CD8-positive, alpha-beta memory T cell (primary cell): ENCODE measurements at places on chromosomes 4 and X. TPM values are rescaled to one million over a fixed set of nuclear protein-coding genes. Genes with fewer than 3 reads are reported as not detected.

Gene GYPE
- polyA plus RNA-seq: 3.6 TPM

GRCh38 chr4:47468706-47469365 is 5.3 kb upstream of the COMMD8 start:
- no peak overlapping the region for H3K4me3 ChIP-seq
- H3K36me3 ChIP-seq: no peaks in the 10 kb centered on the region
- no peak overlapping the region for H3K27ac ChIP-seq
- no peaks in the 10 kb centered on the region for H3K27me3 ChIP-seq

DNA sequence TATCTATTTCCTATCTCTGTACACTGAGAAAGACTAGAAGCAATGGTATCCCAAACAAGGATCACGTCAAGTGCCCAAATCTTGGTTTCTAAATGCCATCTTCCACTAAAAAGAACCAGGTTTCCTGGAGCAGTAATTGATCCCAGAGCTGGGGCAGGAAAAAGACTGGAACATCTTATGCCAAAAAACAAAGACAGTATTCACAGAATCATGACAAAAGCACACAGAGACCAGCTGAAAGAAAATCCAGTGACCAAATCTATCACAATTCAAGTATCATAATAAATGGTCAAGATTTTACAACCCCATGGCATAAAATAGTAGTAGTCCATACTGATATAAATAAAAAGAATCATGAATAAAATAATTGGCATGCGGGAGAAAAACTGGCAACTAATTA is 44.9 kb downstream of the CENPC start:
- H3K27ac ChIP-seq: no peak overlapping the region
- no peak for DNase-seq
- H3K4me3 ChIP-seq: no peak overlapping the region
- H3K4me1 ChIP-seq: no peaks in the 10 kb centered on the region
- peaks cover 9% of the 10 kb centered on the region for H3K36me3 ChIP-seq
- no peaks in the 10 kb centered on the region for H3K27me3 ChIP-seq

DNA sequence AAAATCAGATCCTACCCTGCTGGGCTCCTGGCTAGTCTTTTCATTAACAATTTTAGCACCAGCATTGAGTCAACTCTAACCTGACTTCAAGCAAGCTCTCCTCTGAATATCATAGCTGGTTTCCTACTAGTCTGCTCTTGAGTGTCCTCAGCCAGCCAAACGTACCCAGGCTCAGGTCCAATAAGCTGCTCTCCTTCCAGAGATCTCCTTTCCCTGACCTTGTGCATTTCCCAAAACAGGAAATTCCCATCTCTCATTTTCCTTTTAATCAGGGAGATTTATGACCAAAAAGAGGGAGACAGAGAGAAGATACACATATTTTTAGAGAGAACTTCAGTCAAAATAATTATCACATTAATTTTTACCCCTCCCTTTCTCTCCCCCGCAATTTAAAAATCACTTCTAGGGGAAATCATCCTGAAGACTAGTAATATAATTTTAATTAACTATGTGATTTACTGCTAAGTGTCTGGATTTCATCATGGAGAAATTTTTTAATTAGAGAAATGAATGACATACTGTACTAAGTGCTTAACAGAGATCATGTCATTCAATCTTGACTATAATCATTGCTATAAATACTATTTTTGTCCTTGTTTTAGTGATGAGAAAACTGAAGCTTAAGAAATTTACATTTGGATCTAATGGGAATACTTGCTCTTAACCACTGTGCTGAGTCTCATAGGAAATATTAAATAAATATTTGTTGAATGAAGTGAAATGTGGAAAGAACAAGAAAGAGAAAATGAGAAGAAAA is 421.7 kb upstream of the INTU start:
- no peak for DNase-seq
- no peaks in the 10 kb centered on the region for H3K27me3 ChIP-seq
- H3K4me3 ChIP-seq: no peak overlapping the region
- no peak overlapping the region for H3K27ac ChIP-seq

DNA sequence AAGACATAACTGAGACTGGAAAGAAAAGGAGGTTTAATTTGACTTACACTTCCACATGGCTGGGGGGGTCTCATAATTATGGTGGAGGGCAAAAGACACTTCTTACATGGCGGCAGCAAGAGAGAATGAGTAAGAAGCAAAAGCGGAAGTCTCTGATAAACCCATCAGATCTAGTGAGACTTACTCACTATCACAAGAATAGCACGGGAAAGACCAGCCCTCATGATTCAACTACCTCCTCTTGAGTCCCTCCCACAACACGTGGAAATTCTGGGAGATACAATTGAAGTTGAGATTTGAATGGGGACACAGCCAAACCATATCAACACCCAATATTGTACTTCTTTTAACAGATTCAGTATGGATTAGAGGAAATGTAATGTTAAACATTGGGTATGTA is 646.6 kb downstream of the ANKRD50 start:
- DNase-seq: no peak
- no peaks in the 10 kb centered on the region for H3K27me3 ChIP-seq
- no peak overlapping the region for H3K4me3 ChIP-seq
- H3K27ac ChIP-seq: no peak overlapping the region
- no peaks in the 10 kb centered on the region for H3K4me1 ChIP-seq

DNA sequence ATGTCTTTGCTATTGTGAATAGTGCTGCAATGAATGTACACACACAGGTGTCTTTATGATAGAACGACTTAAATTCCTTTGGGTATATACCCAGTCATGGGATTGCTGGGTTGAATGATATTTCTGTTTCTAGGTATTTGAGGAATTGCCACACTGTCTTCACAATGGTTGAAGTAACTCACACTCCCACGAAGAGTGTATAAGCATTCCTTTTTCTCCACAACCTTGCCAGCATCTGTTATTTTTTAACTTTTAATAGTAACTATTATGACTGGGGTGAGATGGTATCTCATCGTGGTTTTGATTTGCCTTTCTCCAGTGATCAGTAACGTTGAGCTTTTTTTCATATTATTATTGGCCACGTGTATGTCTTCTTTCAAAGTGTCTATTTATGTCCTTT is 17.6 kb upstream of the DCUN1D4 start:
- H3K27ac ChIP-seq: no peak overlapping the region
- DNase-seq: no peak
- H3K36me3 ChIP-seq: no peaks in the 10 kb centered on the region
- H3K27me3 ChIP-seq: no peaks in the 10 kb centered on the region

- H3K27me3 ChIP-seq: no peaks in the 10 kb centered on the region
- DNase-seq: no peak
- H3K27ac ChIP-seq: no peak overlapping the region
- H3K36me3 ChIP-seq: no peaks in the 10 kb centered on the region
Observed at GRCh38 chr4:53895137-53895536, 169.3 kb downstream of the CHIC2 start.

Gene FAM184B
- not detected for polyA plus RNA-seq

- DNase-seq: no peak
- H3K27ac ChIP-seq: no peak overlapping the region
- H3K4me3 ChIP-seq: no peak overlapping the region
- no peaks in the 10 kb centered on the region for H3K4me1 ChIP-seq
Observed at GRCh38 chr4:174069848-174070330, 213.6 kb downstream of the FBXO8 start.

GRCh38 chr4:77599378-77599777 is 6.2 kb upstream of the CXCL13 start:
- no peak overlapping the region for H3K27ac ChIP-seq
- no peak for DNase-seq
- no peaks in the 10 kb centered on the region for H3K27me3 ChIP-seq
- H3K4me1 ChIP-seq: no peaks in the 10 kb centered on the region
- no peak overlapping the region for H3K4me3 ChIP-seq
- no peaks in the 10 kb centered on the region for H3K36me3 ChIP-seq

DNA sequence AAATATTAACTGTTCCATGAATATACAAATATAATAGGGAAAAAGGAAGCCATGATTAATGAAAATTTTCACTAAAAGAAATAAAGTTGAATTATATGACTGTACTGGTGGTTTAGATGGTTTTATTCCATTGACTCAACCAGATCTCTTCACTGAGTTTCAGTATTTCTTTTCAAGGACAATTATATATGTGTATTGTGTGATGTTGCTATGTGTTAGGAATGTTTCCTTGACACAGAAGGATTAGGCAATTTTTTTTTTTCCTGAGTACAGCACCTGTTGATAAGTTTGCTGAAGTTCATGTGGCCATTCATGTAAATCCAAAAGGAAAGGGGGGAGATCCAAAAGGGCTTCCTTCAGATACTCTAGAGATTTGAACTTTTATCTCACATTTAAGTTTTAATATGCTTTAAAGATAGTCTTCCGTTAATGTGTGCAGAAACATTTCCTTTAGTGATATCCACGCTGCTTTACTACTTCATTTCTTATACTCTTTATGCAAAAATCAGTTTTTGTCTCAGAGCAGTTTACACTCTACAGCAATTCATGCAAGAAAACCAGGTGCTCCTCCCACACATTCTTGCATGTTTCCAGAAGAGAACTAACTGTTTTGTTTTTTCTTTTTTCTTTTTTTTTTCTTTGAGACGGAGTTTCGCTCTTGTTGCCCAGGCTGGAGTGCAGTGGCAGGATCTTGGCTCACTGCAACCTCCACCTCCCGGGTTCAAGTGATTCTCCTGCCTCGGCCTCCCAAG is 249.1 kb downstream of the RPA4 start:
- no peak overlapping the region for H3K4me3 ChIP-seq
- H3K4me1 ChIP-seq: no peaks in the 10 kb centered on the region

DNA sequence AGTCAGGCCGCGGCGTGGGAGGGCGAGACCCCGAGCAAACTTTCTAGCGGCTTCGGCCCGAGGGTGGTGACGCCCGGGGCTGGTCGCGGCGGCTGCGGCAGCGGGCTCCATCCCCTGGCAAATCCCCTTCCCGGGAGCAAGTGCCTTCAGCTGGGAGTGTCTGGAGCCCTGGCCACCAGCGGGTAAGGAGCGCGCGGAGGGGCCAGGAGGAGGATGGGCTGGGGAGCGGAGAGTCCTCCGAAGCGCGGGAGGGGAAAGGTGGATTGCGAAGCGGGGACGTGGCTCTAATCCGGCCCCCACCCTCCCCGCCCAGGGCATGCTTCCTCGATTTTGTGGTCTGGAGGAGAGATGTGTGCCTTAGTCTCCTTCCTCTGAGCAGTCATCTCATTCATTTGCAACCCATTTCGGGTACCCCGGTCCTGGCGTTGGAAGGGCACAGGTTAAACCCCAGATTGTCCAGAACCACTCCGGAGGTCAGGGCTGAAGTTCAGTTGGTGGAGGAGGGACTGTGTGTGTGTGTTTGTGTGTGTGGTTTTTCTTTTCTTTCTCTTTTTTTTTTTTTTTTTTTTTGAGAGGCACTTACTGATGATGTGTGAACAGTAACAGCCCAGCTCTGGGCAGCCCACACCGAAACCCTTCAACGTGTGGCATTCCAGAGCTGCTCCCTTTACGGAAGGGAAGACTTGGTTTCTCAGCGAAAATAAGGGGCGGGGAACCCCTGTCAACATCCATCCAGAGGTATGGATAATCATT is 516 bp downstream of the SGMS2 start:
- no peaks in the 10 kb centered on the region for H3K4me1 ChIP-seq
- DNase-seq: no peak
- H3K27ac ChIP-seq: no peak overlapping the region
- no peaks in the 10 kb centered on the region for H3K36me3 ChIP-seq
- peaks cover 11% of the 10 kb centered on the region for H3K27me3 ChIP-seq

DNA sequence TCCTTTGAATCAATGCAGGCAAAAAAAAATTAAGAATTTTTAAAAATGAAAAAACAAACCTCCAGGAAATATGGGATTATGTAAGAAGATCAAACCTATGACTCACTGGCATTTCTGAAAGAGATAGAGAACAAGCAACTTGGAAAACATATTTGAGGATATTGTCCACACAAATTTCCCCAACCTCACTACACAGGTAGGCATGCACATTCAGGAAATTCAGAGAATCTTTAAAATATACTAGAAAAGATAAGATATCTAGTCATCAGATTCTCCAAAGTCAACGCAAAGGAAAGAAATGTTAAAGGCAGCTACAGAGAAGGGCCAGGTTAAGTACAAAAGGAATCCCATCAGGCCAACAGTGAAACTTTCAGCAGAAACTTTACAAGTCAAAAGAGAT is 85.6 kb downstream of the ANTXR2 start:
- H3K27ac ChIP-seq: no peak overlapping the region
- H3K27me3 ChIP-seq: no peaks in the 10 kb centered on the region
- no peak overlapping the region for H3K4me3 ChIP-seq
- H3K4me1 ChIP-seq: no peaks in the 10 kb centered on the region
- no peaks in the 10 kb centered on the region for H3K36me3 ChIP-seq

Gene SFRP2
- not detected for polyA plus RNA-seq

Gene CYSLTR1
- polyA plus RNA-seq: 2.6 TPM

DNA sequence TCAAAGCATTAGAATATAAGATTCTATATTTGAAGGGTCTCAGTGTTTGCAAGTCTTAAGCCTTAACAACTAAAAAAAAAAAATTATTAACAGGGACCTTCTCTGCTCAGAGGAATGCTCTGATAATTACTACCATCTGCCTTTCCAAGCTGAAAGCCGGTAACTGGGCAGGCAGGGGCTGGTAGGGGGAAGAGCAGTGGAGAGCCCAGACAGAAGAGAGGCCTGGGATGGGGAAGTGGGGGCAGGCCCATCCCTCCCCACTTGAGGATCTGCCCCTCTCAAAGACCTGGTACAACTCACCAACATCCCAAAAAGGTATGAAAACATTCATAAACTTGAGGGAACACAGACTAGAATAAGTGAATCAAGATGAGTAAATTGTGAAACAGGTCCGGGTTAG is 113.9 kb downstream of the QDPR start:
- H3K36me3 ChIP-seq: no peaks in the 10 kb centered on the region
- H3K27me3 ChIP-seq: no peaks in the 10 kb centered on the region
- H3K27ac ChIP-seq: no peak overlapping the region
- no peak for DNase-seq

- no peak for DNase-seq
- H3K27me3 ChIP-seq: no peaks in the 10 kb centered on the region
- H3K36me3 ChIP-seq: peaks cover 31% of the 10 kb centered on the region
- no peak overlapping the region for H3K4me3 ChIP-seq
Observed at GRCh38 chr4:87130985-87131703, 89.3 kb downstream of the KLHL8 start.

Gene RASL11B
- polyA plus RNA-seq: 0.12 TPM

- H3K27ac ChIP-seq: no peak overlapping the region
- no peaks in the 10 kb centered on the region for H3K36me3 ChIP-seq
- no peaks in the 10 kb centered on the region for H3K27me3 ChIP-seq
- DNase-seq: no peak
- H3K4me3 ChIP-seq: no peak overlapping the region
Observed at GRCh38 chr4:171087089-171087488, 726.1 kb upstream of the GALNTL6 start.

- H3K27ac ChIP-seq: no peak overlapping the region
- H3K36me3 ChIP-seq: no peaks in the 10 kb centered on the region
Observed at GRCh38 chr4:163109967-163110366, 56.7 kb downstream of the NAF1 start.

- no peaks in the 10 kb centered on the region for H3K27me3 ChIP-seq
- no peak overlapping the region for H3K4me3 ChIP-seq
- H3K4me1 ChIP-seq: no peaks in the 10 kb centered on the region
- H3K36me3 ChIP-seq: no peaks in the 10 kb centered on the region
Observed at GRCh38 chr4:113919611-113920010, 59.8 kb downstream of the ARSJ start.

GRCh38 chr4:117324851-117325491 is 239.6 kb upstream of the TRAM1L1 start:
- H3K27ac ChIP-seq: no peak overlapping the region
- no peaks in the 10 kb centered on the region for H3K27me3 ChIP-seq
- H3K36me3 ChIP-seq: no peaks in the 10 kb centered on the region
- no peak for DNase-seq
